ENCODE measurements at places on chromosomes 6 and 20. TPM values are rescaled to one million over a fixed set of nuclear protein-coding genes. Genes with fewer than 3 reads are reported as not detected.

The COL9A1 gene
- total RNA-seq = not detected

The BCKDHB gene
- 17.5 TPM for total RNA-seq

DNA sequence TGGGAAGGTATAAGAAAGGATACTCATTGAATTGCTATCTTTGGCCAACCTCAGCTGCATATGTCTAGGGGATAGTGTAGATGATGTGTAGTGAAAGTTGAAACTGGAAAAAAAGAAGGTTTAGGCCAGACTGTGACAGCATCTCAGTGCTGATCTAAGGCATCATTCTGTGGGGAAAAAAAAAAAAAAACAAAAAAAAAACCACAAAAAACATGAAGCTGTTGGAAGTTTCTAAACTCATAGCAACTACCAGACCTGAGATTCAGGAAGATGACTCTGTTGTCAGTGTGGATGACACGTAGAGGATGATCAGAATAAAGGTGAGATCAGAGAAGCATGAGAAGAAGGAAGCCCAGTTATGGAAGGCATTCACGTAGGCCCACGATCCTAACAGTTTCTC lies 100.8 kb upstream of the CNKSR3 start:
- no peak for DNase-seq

- DNase-seq = no peak
Observed at GRCh38 chr6:38113825-38114576, 294.5 kb downstream of the ZFAND3 start.

The RRAGD gene
- total RNA-seq = 16.0 TPM

GRCh38 chr6:52728394-52728793 lies 34.9 kb downstream of the GSTA2 start:
- no peak for DNase-seq

GRCh38 chr6:113385020-113385431 lies 472.1 kb upstream of the MARCKS start:
- DNase-seq = no peak

- no peak for DNase-seq
Observed at GRCh38 chr6:127956260-127956888, 55.5 kb upstream of the THEMIS start.

The B3GALT4 gene
- total RNA-seq = 1.8 TPM

The RNF39 gene
- total RNA-seq = not detected

DNA sequence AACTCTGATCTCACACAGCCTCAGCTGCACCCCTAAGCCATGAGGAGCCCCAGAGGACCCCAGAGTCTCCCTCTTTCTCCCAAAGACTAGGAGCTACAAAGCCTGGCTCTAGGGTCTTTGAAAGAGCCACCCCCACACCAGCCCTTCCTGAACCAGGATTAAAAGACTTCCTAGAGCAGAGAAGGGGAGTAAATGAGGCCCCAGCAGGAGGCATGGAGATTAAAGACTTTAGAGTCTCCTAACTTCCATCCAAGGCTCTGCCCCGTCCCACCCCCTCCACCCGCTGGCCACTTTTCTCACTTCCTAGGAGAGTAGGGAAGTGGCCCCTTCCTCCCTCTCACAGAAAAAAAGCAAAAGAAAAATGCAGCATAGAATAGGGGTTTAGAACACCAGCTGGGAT lies 1.7 kb downstream of the PREX1 start:
- DNase-seq = no peak

DNA sequence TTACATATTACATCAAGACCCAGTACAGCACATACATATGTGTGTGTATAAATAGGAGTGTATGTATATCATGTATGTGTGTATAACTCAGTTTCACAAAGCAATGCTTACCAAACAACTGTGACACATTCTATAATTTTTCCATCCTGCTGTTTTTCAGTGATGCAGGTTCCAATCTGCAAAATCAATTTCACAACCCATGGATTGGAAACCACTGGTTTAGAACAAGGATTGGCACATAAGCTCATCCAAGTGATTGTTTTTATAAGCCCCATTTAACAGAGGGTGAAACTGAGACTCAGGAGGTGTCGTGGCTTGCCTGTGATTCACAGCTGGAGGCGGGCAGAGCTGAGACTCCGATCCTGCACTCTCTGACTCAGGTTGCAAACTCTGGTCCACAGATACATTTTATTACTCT lies 158.2 kb downstream of the ZMYND8 start:
- DNase-seq = peak; percentile 19

DNA sequence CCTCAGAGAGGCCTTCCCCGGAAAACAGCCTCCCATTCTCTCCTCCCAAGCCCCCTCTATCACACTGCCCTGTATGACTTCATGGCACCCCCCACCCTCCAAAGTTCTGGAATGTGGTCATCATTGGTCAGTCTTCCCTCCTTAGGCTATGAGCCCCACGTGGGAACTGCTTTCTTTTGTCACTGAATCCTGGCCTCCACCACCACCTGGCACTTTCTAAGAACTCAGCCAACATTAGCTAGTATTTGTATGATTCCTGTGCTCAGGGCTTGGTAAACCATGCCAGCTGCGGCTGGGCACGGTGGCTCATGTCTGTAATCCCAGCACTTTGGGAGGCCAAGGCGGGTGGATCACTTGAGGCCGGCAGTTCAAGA lies 8.4 kb upstream of the E2F1 start:
- no peak for DNase-seq

- DNase-seq = no peak
Observed at GRCh38 chr20:6644813-6645628, 122.5 kb upstream of the BMP2 start.

- DNase-seq = no peak
Observed at GRCh38 chr6:65113581-65113980, 593.4 kb downstream of the EYS start.

- no peak for DNase-seq
Observed at GRCh38 chr6:31125586-31126363, 5.5 kb upstream of the CDSN start.

The TBXT gene
- total RNA-seq = not detected

DNA sequence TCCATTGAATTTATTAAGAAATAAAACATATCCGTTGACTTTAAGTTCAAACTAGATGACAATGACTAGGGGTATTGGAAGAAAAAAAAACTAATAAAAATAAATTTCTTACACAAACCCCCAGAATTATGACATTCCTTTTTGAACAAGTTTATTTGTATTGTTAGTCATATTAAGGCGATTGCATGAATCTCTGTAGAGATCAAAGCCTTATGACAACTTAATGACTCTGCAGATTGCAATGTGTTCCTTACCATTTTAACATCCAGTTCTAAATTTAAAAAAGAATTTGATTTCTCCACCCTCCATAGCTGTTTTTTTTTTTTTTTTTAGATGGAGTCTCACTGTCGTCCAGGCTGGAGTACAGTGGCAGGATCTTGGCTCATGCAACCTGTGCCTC lies 189.8 kb upstream of the CEP162 start:
- DNase-seq = no peak

The GPLD1 gene
- 1.1 TPM for total RNA-seq

DNA sequence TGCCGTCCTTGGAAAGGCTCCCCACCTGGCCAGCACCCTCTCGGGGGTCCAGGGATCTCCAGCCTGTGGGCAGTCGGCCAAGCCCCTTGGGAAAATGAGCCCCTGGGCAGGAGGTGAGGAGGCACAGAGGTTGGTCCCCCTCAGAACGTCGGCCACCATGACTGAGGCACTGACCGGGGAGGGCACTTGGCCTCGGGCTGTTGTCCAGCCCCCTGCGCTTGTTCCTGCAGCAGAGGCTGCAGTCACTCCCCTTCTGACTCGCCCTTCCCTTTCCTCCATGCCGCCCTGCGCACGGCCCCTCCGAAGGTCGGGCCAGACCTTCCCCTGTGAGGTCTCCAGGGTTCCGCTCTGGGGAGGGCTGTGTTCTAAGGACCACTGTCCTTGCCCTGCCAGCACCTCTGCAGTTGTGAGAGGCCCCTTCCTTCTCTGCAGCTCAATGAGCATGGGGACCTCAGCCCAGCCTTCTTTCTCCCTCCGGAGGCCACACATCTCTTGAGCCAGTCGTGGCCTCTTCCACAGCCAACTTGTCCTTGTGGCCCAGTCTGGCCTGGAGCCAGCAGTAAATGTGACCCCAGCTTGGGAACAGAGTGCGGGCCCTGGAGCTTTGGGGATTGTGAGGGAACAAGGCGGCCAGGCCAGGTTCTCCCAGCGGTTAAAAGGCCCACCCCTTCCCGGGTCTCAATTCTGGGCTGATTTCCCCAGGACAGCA lies 195.5 kb downstream of the DLL1 start:
- DNase-seq = no peak

GRCh38 chr6:14372734-14373489 lies 255.3 kb downstream of the CD83 start:
- DNase-seq = no peak

DNA sequence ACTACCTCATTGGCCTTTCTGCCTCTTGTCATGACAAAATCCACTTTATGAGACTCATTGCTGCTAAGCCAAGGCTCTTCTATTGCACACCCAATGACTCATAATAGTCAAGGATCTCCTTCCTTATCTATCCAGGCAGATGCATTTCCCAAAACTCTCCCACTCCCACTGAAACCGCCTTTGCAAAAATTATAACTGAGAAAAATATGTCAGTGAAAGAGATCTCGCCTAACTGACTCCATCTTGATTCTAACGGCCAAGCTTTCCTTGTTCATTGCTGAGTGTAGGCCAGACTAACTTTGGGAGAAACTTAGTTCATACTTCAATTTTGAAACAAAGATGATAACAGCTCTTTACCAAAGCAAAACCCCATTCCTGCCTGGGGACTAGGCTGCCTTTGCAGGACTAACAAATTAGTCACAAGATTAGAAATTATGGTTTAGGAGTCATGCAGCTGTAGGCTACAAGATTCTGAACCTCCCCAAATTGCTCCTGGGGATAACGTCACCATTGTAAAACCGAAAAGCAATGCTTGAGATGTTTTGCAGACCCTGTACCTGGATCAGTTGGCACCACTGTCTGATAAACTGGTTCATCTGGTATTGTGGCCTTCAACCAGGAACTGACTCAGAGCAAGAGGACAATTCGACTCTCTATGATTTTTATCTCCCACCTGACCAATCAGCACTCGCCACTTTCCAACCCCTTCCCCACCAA lies 47.1 kb downstream of the HAO1 start:
- DNase-seq = no peak
